ENCODE measurements at places on chromosomes 1 and 21. TPM values are rescaled to one million over a fixed set of nuclear protein-coding genes. Genes with fewer than 3 reads are reported as not detected.

GPR37L1 gene
- 0.07 TPM for polyA plus RNA-seq

TEKT2 gene
- 15.6 TPM for polyA plus RNA-seq

TCHHL1 gene
- polyA plus RNA-seq, result not detected

OR6N1 gene
- not detected for polyA plus RNA-seq

ITSN1 gene
- polyA plus RNA-seq, result 45.2 TPM

GRCh38 chr1:53482441-53483153, 23.4 kb downstream of the DMRTB1 start:
- DNase-seq, result no peak

DNA sequence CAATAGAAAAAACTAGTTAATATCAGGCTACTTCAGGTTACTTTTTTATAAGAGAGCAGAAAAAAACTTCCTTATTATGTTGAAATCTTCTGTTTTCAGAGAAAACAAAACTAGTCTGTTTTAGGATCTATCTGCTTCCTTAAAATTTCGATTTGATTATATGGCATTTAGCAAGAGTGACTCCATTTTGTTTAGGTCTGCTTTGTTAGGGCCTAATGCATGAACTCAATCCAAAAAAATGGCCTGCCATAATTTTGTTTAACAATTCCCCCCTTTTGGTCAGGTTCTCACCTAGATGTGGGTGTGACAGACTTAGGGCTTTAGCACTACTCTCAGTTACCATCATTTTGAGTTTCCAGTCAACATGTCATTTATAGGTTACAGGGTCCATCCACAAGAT, 89.8 kb upstream of the GNG12 start:
- no peak for DNase-seq

GRCh38 chr1:67126111-67126746, 8.5 kb downstream of the C1orf141 start:
- no peak for DNase-seq

GRCh38 chr1:72278461-72278860, 3.9 kb downstream of the NEGR1 start:
- no peak for DNase-seq

GRCh38 chr1:20785907-20786252, 1.2 kb downstream of the HP1BP3 start:
- no peak for DNase-seq

GRCh38 chr21:45060675-45061311, 13.6 kb upstream of the ADARB1 start:
- DNase-seq, result no peak

DNA sequence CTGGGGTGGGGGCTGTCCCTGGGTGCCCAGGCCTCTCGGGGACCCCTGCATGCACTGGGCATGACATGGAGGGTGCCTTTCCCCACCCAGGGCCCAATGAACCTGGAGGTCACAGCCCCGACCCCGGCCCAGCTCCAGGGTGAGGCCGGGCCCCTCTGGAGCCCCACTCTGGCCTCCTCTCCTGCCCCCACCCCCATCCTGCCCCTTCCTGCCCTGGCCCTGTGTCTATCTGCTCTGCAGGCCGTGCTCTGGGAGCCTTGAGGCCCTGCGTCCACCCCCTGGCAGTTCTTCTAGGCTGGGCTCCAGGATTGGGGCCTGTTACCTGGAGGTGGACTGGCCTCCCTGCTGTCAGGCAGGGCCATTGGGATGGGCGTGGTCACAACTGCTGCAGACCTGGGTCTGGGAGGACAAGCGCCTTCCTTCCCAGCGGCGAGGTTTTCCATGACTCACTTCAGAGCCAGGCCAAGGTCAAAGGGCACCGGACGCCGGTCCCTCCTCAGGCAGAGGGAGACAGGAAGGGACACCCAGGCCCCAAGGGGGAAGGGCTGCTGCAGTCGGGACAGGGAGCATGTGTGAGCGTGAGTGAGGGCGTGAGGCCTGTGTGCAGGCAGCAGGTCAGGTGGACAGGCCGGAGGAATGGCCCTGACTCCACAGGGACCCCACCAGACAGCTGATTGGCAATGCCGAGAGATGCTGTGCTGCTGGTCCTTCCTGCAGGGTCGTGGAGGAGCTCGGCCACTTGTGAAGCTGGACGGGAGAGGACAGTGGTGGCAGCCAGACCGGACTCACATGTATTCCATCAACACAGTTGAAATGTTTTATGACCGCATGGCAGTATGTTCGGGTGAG, 31.1 kb upstream of the POFUT2 start:
- no peak for DNase-seq

DNA sequence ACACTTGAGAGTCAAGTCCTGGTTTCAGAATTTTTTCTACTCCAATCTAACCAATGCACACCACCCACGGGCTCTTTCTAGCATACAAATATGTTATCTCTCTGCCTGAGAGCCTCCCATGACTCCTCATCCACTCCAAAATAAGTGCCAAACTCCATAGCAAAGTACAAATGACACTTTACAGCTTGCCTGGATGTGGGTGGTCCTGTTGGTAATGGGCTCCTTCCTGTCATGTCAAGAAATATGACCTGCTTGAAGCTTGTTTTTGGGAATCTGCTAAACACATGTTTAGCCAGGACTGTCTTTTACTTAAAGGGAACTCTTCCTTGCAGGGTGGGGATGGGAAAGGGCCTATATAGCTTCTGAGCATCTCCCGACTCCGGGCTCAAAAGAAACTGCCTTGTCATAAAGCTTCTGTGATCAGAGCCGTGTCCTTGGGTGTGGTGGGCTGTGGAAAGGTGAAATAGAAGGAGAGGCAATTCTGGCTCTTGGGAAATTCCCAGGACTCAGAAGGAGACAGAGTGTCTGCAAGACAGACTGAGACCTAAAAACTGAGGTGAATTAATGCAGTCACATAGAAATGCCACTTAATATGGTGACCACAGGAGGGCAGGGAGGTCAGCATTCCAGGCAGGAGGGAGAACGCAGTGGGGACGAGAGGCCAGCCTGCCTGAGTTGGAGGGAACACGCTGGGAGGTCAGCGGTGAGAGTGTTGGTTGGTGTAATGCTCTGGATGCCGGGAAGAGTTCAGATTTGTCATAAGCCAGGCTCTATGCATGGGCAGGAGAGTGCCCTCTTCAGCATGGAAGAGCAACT, 6.1 kb upstream of the IGFN1 start:
- peak; percentile 73 for DNase-seq

- no peak for DNase-seq
Measured at GRCh38 chr1:1250786-1251284, 4.3 kb upstream of the C1QTNF12 start.

GRCh38 chr1:17335821-17336710, 28.1 kb downstream of the PADI4 start:
- DNase-seq, result peak; percentile 9

- no peak for DNase-seq
Measured at GRCh38 chr1:35553851-35554250, 3.4 kb downstream of the KIAA0319L start.
